Fibroblast of skin of right biceps (primary cell): ENCODE measurements at places on chromosomes 16 and 17.

DNA sequence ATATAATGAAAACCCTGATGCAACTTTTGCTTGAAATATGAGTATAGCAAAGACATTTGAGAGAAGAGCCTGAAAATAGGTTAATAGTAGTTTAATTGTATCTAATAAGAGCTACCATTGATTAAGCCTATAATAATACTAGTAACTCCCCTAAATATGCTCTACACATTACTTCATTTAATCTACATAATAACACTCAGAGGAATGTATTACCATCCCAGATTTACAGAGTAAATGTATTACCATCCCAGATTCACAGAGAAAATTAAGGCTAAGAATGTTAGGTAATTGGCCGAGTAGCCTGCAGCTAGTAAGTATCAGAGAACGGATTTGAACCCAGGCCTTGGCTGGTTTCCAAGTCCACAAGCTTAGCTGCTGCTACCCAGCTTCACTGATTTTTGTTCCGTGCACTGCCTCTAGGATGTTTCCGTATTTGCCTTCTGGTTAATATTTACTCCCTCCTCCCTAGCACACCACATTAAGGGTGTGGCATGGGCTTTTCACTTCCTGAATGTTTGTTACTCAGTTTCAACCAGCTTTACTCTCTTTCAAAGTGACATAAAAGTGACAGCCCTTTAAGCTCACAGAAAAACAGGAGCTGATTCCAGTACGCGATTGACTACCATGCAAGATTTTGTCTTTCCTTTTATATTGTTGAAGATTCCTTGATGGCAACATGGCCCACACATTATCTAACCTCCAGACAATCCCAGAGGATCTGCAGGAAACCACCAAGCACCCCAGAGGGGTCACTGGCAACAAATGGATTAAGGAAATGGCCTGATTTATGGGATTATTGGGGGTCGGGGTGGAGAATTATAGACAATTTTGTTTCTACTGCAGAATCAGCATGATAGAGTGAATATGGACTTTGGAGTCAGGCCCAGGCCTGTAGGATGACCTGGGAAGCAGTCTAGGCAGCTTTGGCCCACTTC lies 26.7 kb upstream of the TOX3 start:
- no peak for DNase-seq

DNA sequence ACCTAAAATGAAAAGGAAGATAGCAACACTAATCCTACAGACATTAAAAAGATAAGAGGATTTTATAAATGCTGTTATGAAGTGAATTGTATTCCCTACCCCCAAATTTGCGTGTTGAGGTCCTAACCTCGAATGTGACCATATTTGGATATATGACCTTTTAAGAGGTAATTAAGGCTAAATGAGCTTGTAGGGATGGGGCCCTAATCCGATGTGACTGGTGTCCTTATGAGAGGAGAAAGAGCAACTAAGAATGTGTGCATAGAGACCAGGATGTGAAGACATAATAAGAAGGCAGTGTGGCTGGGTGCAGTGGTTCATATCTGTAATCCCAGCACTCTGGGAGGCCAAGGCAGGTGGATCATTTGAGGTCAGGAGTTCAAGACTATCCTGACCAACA lies 48.2 kb upstream of the FAM20A start:
- DNase-seq, result no peak

DNA sequence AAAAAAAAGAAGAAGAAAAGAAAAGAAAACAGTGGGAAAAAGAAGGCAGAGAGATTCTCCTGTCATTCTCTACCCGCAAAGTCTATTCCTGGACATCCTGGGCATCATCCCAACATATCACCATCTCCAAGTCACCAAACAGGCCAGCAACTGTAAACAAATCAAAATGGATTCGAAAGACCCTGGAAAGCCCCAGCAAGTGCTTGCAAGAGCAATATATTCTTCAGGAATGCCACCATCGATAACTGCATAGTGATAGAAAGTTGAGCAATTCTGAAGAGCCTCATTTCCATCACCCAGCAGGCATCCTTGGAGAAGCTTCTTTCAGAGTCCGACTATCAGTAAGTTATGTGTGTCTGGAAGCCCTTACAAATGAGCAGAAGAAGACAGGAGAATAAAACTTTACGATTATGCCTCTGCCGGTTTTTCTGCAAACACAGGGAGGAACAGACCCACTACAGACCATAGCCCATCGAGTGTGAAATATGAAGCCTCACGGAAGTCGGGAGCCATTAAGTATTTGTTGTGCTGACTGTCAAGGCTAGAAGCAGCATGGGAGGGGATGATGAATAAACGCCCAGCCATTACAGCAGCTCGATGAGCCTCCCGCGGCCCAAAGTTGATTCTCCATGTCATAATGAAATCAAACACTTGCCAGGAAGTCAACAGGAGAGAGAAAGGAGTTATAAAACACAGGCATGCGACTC lies 64.5 kb upstream of the SEC14L1 start:
- peak; percentile 41 for DNase-seq

- DNase-seq, result no peak
These were observed 58.8 kb downstream of the USP10 start for GRCh38 chr16:84758627-84759026.

DNA sequence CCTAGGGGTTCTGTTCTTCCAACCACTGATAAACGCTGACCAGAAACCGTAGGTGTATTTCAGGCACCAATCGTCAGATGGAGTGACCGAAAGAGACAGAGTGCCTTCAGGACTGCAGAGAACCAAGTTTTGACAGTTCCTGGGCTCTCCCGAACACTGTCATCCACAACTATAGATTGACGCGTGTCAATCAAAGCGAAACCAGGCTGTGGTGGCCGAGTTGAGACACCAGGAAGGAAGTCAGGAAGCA lies 11.9 kb upstream of the AURKB start:
- no peak for DNase-seq

- DNase-seq, result no peak
These were observed 204.7 kb upstream of the CIBAR2 start for GRCh38 chr16:85316944-85317343.

DNA sequence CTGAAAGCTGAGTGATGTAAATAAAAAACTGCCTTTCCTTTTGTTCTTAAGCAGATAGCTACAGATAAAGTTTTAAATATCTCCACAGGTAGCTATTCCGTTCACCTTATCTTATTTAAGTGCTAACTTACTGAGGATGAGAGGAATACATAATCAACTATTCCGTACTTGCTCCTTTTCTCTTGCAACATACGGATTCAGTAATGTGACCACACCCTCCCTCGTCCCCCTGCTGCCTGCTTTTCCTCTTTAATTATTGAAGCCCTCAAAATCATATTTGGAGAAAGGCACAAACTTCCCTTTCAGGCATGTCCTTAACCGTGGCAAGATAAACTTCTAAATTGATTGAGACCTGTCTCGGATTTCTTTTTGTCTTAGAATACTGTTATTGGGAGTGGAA lies 101.4 kb downstream of the MAP2K4 start:
- no peak for DNase-seq

DNA sequence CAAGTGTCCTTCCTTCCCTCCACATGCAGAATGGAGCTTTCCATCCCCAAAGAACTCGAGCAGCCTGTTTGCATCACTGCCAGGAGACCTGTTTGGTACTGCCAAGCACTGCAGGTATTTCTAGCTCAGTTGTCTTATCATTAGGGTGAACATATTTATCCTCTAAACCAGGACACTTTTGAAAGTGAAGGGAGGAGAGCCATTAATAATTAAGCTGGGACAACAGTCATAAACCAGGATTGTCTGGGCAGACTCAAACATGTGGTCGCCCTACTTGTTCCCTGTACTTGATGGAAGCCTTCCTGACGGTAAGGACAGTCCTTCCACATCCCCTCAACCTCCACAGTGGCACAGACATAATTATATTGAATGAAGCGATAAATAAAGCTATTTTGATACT lies 67.4 kb downstream of the PRKCA start:
- no peak for DNase-seq

GRCh38 chr17:68179236-68179925 lies 68.5 kb upstream of the AMZ2 start:
- DNase-seq, result no peak

GRCh38 chr16:55390630-55391237 lies 66.7 kb downstream of the IRX6 start:
- DNase-seq, result no peak

DNA sequence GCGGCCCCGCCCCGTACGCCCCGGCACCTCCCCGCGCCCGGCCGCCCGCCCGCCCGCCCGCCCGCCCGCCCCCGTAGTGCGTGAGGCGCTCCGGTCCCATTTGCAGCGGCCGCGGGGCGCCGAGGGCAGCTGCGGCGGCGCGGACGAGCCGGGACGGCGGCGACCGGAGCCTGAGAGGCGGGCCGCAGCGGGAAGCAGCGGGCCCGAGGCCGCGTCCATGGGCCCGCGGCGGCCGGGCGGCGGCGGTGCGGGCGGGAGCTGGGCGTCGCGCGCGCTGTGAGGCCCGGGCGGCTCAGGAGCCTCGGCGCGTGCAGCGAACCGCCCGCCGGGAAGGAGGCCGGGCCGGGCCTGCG lies at the start of gene MPRIP:
TSS of gene MPRIP (plus strand) at position 74 of the 353 bp plus-strand sequence. CDS start 392 bp downstream, outside the sequence.
- DNase-seq, result no peak

DNA sequence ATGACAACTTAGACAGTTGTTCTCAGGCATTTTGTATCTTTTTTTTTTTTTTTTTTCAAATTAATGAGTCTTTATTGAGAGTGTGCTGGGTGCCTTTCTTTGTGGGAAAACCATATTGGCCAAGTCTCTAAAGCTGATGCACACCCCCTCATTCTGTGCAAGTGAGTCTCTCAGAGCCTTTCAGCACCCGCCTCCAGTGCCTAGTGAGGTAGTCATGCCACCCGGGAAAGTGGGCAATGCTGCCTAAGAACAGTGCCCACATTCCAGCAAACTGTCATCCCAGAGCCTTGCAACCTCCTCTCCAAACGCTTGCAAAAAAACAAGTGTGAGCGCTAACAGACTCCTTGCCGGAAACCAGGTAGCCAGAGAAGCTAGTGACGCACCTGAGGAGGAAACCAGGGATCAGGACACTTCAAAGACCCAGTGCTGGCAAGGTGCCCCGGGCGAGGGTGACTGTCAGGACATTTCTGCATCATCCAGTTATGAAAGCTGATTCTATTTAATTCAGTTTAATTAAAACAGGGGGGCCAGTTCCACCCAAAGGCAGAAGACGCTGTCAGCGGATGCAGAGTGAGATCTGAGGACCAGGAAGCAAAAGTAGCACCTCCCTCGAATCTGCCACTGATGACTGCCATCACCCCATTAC lies 34.9 kb downstream of the SMARCE1 start:
- no peak for DNase-seq

DNA sequence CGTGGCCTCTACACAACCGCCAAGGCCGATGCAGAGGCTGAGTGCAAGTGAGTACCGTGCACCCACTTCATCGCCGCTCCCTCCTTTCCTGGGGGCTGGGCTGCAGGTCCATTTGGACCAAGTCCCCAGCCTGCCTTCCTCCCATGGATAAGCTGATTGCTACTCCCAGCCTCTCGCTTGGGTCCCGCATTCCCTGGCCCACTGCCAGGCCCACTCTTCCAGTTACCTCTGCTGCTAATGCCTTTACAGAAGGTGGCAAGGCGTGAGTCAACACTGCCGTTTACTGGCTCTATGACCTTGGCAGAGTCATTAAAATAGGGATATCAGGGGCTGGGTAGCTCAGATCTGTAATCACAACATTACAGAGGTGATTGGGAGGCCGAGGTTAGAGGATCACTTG lies 11.2 kb downstream of the SULT1A2 start:
- no peak for DNase-seq

DNA sequence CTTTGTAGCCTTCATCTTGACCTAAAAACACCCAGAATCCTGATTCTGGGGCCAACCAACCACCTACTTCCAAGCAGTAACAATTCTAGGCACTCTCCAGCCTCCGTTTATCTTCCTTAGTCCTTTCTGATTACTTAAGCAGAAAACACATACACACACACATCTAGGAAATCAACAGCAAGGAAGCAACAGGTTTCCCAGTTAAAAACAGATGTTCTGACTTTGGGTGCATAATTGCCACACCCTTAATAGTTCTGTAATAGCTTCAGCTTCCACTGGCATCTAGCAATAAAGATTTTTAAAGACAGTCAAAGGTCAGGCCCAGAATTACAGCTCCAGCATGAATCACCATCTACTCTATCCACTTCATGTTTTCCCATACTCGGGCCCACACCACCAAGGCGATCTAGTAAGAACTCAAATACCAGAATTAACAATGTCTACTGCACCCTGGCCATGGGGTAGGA lies 2.6 kb downstream of the ARHGAP17 start:
- peak; percentile 62 for DNase-seq

DNA sequence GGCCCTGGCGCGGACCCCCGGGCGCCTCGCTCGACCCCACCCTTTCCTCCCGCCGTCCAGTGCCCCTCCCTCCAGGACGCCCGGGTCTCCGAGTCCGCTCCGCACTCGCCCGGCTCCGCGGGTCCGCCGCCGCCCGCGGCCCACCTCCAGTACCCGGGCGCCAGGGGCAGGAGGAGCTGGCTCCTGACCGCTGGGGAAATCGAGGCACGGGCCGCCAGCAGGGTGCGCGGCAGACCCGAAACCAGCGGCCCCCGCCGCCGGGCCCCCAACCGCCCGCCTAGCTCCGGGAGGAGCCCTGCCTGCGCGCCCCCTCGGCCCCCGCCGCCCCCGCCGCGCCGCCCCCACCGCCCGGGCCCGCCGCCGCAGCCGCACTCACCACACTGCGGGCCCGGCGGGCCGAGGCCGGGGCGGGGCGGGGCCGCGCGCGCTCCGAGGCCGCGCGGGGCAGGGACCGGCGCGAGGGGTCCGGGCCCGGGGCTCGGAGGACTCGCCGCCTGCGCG lies 333 bp downstream of the MAFG start:
- DNase-seq, result no peak

DNA sequence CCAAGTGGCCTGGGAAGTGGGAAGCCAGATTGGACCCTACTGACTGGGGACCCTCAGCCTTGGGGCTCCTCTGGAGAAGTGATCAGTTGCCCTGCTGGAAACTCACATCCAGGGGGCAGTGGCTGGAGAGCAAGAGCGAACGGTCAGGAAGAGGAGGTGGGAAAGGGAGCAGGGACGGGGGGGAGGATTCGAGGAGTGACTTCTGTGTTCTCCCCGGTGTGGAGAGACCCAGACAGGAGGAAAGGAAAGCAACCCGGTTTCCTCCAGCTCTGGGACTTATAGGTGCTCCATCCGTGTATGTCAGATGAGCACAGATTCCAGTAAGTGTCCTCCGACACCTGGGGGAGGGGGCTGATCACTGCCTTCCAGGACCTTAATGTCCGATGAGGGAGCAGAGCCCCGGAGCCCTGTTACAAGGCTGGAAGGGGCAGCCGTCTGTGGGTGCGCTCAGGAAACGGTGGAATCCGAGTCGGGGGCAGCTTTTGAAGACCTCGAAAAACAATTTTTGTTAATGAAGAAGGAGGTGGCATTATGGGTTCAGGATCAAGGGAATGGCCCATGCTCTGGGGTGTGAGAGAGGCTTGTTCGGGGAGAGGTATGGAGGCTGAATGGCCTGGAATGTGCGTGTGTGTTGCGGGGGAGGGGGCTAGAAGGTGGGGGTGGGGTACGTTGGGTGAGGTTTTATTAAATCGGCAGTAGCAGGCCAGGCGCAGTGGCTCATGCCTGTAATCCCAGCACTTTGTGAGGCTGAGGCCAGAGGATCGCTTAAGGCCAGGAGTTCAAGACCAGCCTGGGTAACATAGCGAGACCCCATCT lies 34.8 kb upstream of the NDRG4 start:
- DNase-seq, result no peak

GRCh38 chr17:46720408-46720807 lies 98.1 kb downstream of the WNT3 start:
- DNase-seq, result no peak
